Activated CD8-positive, alpha-beta T cell treated with anti-CD3 and anti-CD28 coated beads for 36 hours (primary cell): ENCODE measurements at places on chromosomes 1 and 21. TPM values are rescaled to one million over a fixed set of nuclear protein-coding genes. Genes with fewer than 3 reads are reported as not detected.

DNA sequence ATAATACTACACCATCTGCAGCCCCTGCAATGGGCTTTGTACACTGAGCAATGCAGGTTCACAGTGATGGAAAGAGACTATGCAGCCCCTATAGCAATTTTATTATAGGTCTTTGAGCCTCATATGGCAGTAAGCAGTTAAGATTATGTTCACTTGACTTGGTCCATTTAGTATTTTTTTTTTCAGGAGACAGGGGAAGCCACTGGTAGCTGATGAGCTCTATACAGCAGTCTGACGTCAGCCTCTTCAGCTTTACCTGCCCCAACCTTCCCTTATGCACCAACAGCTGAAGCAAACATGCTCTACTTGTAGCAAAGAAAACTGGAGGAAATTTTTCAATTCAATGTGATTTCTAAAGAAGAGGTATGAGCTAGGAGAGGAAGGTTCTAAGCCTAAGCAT lies 32.2 kb downstream of the AIDA start:
- peaks cover 3% of the 10 kb centered on the region for H3K36me3 ChIP-seq
- DNase-seq: no peak
- no peaks in the 10 kb centered on the region for H3K4me1 ChIP-seq
- no peak overlapping the region for H3K27ac ChIP-seq

DNA sequence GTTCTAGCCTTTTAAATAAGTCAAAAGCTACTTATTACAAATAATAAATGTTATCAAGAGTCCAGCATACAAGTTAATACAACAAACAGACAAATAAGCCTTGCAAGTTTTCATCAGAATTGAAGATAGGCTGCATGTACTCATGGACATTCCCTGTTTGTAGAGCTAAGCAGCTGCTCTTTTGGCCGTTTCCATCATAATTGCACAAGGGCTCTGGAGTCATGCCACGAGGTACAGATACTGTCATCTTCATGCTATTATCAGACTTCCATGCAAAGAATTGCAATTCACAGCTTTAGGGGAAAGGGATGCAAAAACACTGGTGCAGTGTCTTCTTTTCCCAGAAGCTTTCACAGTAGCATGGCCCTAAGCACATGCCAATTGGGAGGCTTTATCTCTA lies 52.8 kb upstream of the TBX15 start:
- no peaks in the 10 kb centered on the region for H3K27me3 ChIP-seq
- H3K27ac ChIP-seq: no peak overlapping the region
- H3K36me3 ChIP-seq: peaks cover 47% of the 10 kb centered on the region
- H3K4me1 ChIP-seq: no peaks in the 10 kb centered on the region
- DNase-seq: no peak
- H3K4me3 ChIP-seq: no peak overlapping the region

MTMR11 gene
- total RNA-seq: 0.51 TPM

TRIM62 gene
- 3.8 TPM for total RNA-seq

DNA sequence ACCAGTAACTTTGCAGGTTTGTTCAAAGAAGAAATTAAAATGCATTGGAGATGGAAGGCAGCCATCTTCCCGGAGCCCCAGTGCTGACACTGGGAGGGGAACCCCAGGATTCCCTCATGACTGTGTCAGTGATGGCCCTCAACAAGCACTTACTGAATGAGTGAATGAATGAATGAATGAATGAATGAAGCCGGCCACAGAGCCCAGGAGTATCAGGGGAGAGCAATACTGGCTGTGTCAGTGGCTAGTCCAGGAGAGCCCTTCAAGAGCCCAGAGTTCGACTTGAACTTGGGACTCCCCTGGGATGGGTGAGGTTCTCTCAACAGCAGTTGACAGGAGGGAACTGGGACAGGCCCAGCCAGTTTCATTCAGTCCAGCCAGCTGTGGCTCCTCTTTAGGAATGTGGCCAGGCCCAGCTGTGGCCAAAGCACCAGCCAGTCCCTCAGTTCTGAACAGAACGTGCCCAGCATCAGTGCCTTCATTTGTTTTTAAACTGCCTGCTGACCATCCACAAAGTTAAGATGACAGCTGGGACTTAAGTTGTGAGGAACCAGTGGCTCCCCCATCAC lies 9.2 kb upstream of the ERG start:
- peaks cover 3% of the 10 kb centered on the region for H3K4me1 ChIP-seq
- no peak overlapping the region for H3K27ac ChIP-seq
- H3K36me3 ChIP-seq: no peaks in the 10 kb centered on the region
- H3K27me3 ChIP-seq: peaks cover 9% of the 10 kb centered on the region
- no peak for DNase-seq

- H3K27ac ChIP-seq: no peak overlapping the region
- H3K4me3 ChIP-seq: no peak overlapping the region
- H3K4me1 ChIP-seq: peaks cover 6% of the 10 kb centered on the region
- DNase-seq: no peak
- peaks cover 2% of the 10 kb centered on the region for H3K36me3 ChIP-seq
Observed at GRCh38 chr1:65170511-65171142, 22.6 kb downstream of the AK4 start.

- H3K27me3 ChIP-seq: no peaks in the 10 kb centered on the region
- peak overlapping the region; percentile 62 for H3K27ac ChIP-seq
- H3K4me1 ChIP-seq: peaks cover 53% of the 10 kb centered on the region
- peaks cover 4% of the 10 kb centered on the region for H3K36me3 ChIP-seq
- DNase-seq: no peak
- H3K4me3 ChIP-seq: no peak overlapping the region
Observed at GRCh38 chr1:12144236-12144635, 22.6 kb upstream of the TNFRSF1B start.

JTB gene
- 151 TPM for total RNA-seq

- no peaks in the 10 kb centered on the region for H3K27me3 ChIP-seq
- no peaks in the 10 kb centered on the region for H3K4me1 ChIP-seq
- H3K27ac ChIP-seq: no peak overlapping the region
- no peak for DNase-seq
Observed at GRCh38 chr21:27219068-27219467, 252.2 kb upstream of the ADAMTS5 start.

TRIM63 gene
- total RNA-seq: 0.18 TPM

DNA sequence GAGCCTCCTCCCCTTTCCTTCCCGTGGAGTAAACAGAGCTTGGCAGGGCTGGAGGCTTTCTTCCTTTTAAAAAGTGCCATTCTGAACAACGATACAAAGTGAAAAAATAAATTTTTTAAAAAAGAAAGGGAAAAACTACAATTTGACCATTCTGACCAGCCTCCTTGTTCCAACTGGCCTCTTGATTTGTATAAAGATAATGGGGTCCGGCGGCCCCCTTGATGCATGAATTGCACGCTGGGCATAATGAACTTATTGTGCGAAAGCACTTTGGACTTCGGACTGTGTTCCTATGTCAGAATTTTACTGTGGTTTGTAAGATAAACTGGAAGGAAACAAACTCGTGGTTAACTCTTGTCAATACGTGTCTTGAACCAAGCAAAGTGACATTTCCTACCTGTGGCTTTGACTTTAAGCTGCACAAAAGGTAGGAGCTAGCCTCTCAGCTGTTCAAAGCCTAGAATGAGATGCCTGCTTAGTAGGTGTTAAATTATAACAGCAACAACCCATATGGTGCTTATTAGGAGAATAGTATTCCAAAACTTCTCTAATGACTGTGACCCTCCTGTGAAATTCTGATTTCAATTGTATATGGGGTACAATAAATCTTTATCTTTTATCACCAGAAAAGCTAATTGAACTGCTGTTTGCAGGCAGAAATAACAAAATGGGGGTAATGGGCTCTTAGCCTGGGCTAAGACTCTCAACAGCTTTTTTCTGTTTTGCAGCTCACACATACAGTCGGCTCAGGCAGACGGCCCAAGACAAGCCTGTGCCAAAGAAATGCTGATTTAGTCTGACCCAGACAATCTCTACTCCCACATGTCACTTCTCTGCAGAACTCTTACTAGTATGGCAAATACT lies 9.3 kb downstream of the IRF2BP2 start:
- no peaks in the 10 kb centered on the region for H3K27me3 ChIP-seq
- H3K4me1 ChIP-seq: peaks cover 55% of the 10 kb centered on the region
- peak; percentile 24 for DNase-seq
- H3K36me3 ChIP-seq: peaks cover 36% of the 10 kb centered on the region

DNA sequence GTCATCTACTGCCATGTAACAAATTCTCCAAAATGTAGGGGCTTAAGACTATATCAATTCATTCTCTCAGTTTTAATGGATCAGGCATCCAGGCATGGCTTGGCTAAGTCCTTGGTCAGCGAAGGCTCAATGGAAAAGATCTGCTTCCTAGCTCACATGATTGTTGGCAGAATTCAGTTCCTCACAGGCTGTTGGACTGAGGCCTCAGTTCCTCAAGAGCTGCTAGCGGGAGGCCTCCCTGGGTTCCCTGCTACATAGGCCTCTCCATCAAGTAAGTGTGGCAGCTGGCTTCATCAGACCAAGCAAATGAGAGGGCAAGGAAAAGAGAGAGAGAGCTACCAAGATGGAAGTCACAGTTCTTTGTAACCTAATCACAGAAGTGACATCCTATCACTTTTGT lies 19.6 kb upstream of the EYA3 start:
- H3K4me1 ChIP-seq: peaks cover 14% of the 10 kb centered on the region
- DNase-seq: no peak
- H3K36me3 ChIP-seq: no peaks in the 10 kb centered on the region
- H3K27ac ChIP-seq: no peak overlapping the region

- DNase-seq: no peak
- no peaks in the 10 kb centered on the region for H3K4me1 ChIP-seq
- H3K36me3 ChIP-seq: no peaks in the 10 kb centered on the region
- no peak overlapping the region for H3K4me3 ChIP-seq
- H3K27me3 ChIP-seq: no peaks in the 10 kb centered on the region
- no peak overlapping the region for H3K27ac ChIP-seq
Observed at GRCh38 chr21:21612466-21612865, 614.3 kb downstream of the NCAM2 start.

GRCh38 chr1:53050310-53050709 lies 11.7 kb upstream of the PODN start:
- H3K27ac ChIP-seq: no peak overlapping the region
- H3K36me3 ChIP-seq: peaks cover 20% of the 10 kb centered on the region
- H3K27me3 ChIP-seq: no peaks in the 10 kb centered on the region
- peaks cover 5% of the 10 kb centered on the region for H3K4me1 ChIP-seq
- DNase-seq: no peak
- no peak overlapping the region for H3K4me3 ChIP-seq

S100A12 gene
- total RNA-seq: not detected

DNA sequence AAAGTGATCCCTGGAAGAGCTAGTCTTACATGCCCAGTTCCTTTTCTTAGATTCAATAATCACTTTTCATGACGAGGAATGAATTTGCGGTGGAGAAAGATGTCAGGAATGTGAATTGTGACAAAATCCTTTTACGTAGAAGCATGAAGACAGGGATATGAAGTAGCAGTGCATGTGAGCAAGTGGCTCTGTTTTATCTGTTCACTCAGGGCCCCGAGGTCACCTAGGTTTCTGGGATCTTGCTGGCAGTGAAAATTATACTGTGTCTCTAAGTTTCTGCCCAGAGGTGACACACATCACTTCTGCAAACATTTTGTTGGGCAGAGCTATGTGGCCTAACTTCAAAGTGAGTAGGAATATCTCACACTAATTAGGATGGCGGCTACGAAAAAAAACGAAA lies 79.3 kb downstream of the USP25 start:
- H3K27me3 ChIP-seq: no peaks in the 10 kb centered on the region
- peaks cover 58% of the 10 kb centered on the region for H3K36me3 ChIP-seq
- peaks cover 16% of the 10 kb centered on the region for H3K4me1 ChIP-seq
- no peak overlapping the region for H3K27ac ChIP-seq

SLC35F3 gene
- total RNA-seq: 3.1 TPM

- H3K27ac ChIP-seq: no peak overlapping the region
- no peak for DNase-seq
- H3K4me1 ChIP-seq: no peaks in the 10 kb centered on the region
- no peaks in the 10 kb centered on the region for H3K27me3 ChIP-seq
Observed at GRCh38 chr21:20106368-20106767, 891.8 kb upstream of the NCAM2 start.

IFI44 gene
- total RNA-seq: 37.2 TPM

DNA sequence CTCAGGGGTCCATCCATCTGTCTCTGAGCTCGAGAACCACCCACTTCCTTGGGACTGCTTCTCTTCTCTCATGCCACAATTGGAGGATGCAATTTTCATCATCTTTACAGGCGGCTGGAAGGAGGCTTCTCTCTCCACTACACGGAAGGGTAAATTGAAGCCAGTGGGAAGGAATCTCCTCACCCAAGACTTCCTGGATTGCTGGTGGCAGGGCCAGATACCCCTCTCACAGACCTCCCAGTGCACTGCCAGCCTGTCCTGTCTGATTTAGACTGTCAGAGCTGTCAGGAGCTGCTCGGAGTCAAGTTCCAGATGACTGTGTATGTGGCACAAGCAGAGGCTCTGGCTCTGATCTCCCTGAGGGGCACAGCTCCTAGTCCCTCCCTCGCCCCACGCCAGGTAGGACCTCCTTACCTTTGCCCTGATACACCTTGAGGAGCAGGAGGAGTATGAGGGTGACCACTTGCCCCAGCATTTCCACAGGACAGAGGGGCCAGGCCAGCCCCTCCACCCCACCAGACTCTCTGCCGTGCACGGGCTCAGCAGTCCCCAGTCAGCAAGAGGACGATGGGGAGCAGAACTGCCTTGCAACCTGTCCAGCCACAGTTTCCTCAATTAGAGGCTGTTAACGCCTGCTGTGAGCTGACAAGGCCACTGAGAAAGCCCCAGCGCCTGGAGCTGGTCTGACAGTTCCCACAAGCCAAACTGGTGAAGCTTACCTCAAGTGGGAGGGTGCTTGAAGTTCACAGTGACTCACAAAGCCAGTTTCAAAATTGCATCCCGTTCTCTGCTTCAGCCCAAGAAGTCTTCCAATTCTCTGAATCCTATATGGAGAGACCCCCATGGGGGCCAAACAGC lies at the start of gene CD244:
TSS of gene CD244 (minus strand) at position 685 of the 858 bp plus-strand sequence. CDS start at position 475, 210 bp downstream.
- H3K4me1 ChIP-seq: peaks cover 32% of the 10 kb centered on the region
- no peaks in the 10 kb centered on the region for H3K36me3 ChIP-seq
- peak within 1 kb of the TSS; percentile 58 for H3K4me3 ChIP-seq
- H3K27ac ChIP-seq: peak within 1 kb of the TSS; percentile 67

WNT9A gene
- not detected for total RNA-seq

DNA sequence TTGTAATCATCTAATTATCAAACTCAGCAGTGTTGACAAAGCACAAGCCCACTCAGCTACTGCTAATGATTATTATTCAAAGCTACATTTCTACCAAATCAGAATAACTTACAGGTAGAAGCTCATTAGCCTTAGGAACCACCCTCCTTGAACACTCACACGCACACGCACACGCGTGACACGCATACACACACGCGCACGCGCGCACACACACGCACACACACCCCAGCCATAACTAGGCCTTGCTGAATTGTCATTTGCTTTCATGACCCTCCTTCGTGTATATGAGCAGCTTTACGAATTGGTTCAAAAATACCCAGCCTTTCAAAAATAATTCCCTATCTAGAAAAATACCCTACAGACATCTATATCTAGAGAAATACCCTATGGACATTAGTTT lies 195.6 kb downstream of the SMYD3 start:
- H3K27ac ChIP-seq: no peak overlapping the region
- no peak overlapping the region for H3K4me3 ChIP-seq
- peaks cover 6% of the 10 kb centered on the region for H3K36me3 ChIP-seq

GRCh38 chr1:60130703-60131102 lies 57.1 kb upstream of the C1orf87 start:
- H3K4me1 ChIP-seq: peaks cover 7% of the 10 kb centered on the region
- no peaks in the 10 kb centered on the region for H3K27me3 ChIP-seq
- H3K27ac ChIP-seq: no peak overlapping the region
- H3K36me3 ChIP-seq: no peaks in the 10 kb centered on the region
- H3K4me3 ChIP-seq: no peak overlapping the region
- no peak for DNase-seq

GBP6 gene
- total RNA-seq: 0.49 TPM

GRCh38 chr1:202661136-202661845 lies 49.0 kb downstream of the SYT2 start:
- no peak overlapping the region for H3K4me3 ChIP-seq
- no peak overlapping the region for H3K27ac ChIP-seq
- no peak for DNase-seq
- H3K27me3 ChIP-seq: peaks cover 21% of the 10 kb centered on the region

GRCh38 chr1:245056913-245057312 lies 97.9 kb upstream of the KIF26B start:
- H3K27ac ChIP-seq: no peak overlapping the region
- H3K36me3 ChIP-seq: no peaks in the 10 kb centered on the region
- no peak for DNase-seq
- H3K4me3 ChIP-seq: no peak overlapping the region
- peaks cover 10% of the 10 kb centered on the region for H3K27me3 ChIP-seq
